Left kidney (tissue), 8 donors: ENCODE measurements at places on chromosomes 2 and 18.

- DNase-seq = peak; percentile 43
Measured at GRCh38 chr2:11582862-11583752, 49.3 kb downstream of the GREB1 start.

GRCh38 chr2:242063850-242064249 lies 194.3 kb downstream of the RTP5 start:
- no peak for DNase-seq

DNA sequence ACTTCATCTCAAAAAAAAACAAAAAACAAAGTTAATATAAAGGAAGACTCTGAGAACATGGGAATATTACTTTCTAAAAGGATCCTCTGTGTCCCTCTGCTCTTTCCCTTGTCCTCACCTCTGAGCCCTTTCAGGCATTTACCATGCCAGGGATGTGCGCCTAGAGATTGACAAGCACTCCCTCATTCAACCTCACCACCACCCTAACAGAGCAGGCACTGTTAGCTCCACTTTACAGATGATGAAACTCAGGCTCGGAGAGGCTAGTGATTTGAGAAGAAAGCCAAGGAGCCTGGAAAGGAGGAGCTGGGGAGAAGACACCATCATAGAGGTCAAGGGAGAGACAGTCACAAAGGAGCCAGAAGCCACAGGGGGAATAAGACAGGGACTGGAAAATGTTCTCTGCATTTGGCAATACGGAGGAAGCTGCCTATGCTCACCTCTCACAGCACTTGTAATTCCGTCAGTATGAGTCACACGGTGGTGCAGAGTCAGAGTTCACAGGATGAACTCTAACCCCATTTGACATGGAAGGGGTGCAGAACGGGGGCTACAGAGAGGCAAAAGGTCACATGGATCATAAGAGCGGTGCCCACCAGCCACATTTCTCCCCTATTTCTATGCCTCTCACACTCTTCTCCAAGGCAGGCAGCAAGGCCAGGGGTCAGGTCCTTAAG lies 101.8 kb upstream of the NFU1 start:
- no peak for DNase-seq

DNA sequence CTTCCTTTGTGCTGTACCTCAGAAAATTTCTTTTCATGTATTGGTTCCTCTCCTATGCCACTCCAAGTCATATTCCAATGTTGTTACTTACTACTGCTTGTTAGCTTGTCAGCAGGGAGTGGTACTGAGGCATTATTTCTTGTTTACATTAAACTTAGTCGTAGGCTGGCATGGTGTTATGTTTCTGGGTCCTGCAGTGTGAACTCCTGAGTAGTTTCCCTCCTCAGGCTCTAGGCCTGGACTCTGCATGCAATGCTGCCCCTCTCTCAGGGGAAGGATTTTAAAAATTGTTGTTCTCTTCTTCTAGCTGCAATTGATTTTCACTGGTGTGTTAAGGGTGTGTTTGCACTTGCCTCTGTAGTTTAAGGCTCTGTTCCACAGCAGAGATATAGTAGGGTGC lies 671.6 kb downstream of the PLCL1 start:
- no peak for DNase-seq

- no peak for DNase-seq
Measured at GRCh38 chr18:52367953-52368742, 28.2 kb downstream of the DCC start.

- no peak for DNase-seq
Measured at GRCh38 chr2:80670763-80671162, 366.2 kb upstream of the LRRTM1 start.

- DNase-seq = no peak
Measured at GRCh38 chr18:26700728-26701127, 152.4 kb upstream of the KCTD1 start.
